ENCODE measurements at places on chromosomes 3 and 15.
A peak's percentile ranks its signal among the peaks of the same experiment; 100 is the strongest.

DNA sequence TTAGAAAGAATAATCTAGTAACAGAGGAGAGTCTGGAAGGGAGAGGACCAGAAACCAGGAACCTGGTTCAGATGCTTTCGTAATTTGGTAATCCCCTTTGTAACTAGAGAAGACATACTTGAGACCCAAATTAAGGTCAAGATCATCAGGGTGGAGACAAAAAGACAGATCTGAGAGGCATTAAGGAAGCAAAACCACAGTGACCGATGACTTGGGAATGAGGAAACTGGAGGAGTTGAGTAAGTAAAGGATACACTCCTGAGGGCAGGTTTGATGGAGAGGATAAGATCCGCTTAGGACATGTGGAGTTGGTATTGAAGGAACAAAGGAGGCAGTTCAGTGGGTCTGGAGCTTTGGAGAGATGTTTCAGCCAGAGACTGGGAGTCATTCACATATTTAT lies 23.6 kb upstream of the BCL2A1 start:
- DNase-seq, result no peak

- peak; percentile 14 for DNase-seq
These were observed 95.9 kb upstream of the TNIK start for GRCh38 chr3:171556148-171556547.

- DNase-seq, result no peak
These were observed 17.5 kb downstream of the PPP2R3A start for GRCh38 chr3:135982922-135983581.

GRCh38 chr3:119883461-119884160 lies 101.7 kb downstream of the NR1I2 start:
- DNase-seq, result no peak

DNA sequence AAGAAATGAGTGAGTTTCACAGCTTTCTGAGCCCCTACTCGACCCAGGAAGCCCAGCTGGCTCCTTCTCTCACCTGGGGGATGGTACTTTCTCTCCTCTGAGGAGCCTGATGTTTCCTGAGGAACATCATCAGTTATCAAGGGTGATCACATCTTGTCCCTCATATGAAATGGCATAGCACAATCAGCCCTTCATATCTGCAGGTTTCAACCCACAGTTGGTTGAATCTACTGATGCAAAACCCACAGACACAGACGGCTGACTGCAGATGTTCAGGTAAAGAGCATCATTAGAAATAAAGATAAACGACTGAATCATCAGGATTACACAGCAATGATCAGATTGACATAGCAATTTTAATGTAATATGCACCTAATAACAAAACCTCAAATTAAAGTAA lies 93.6 kb upstream of the OSTN start:
- no peak for DNase-seq

DNA sequence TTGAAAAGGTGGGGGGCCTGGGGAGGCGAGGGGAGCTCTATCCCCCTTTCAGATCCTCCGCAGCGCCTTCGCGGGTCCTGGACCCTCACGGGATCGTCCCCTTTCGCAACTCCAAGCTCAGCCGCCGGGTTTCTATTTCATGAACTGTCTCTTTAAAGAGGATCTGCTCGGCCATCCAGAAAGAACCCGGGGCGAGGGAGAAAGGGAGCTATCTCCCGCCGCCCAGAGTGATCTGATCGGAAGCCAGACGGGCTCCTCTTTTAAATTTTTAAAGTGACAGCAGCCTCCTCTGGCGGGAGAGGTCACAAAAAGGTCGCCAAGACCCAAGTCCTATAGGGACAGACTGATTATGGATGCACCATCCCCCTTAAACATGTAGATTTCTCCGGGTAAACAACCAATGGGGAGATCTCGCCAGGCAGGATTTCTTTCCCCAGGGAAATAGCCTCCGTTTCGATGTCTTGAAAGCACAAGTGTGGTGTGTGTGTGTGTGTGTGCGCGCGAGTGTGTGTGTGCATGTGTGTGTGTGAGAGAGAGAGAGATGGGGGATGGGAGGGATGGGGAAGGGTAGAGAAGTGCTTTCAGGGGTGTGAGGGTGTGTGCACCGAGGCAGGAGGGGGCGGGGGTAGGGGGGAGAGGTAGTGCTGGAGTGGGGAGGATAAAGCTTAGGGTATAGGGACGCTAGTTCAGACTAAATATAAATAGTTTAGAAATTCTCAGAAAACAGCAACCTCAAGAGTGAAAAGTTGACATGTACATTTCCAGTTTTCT lies 516.1 kb downstream of the MECOM start:
- DNase-seq, result no peak

- DNase-seq, result peak; percentile 96
These were observed 247.2 kb downstream of the PTPRG start for GRCh38 chr3:61808526-61808925.

All from G401 (cell line).